DMS153 (cell line): ENCODE measurements at places on chromosomes 5 and 9.

DNA sequence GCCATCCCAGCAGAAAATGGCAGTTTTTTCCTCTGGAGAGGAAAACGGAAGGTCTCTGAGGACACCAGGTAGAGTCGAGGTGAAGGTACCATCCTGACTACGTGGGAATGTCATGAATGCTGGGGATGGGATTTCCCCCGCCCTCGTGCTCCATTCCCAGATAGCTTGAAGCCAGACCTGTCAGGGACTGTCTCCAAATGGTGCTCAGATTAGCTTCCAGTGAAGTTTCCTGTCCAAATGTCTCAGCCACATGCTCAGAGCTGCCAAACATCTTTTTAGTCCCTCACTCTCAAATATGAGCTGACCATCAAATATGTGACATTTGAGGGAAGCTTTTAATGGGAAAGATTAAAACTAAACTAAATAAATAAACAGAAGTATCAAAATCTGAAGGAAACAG lies 7.6 kb upstream of the ANKRD34B start:
- no peak for DNase-seq

- no peak for DNase-seq
Observed at GRCh38 chr5:76888733-76889300, 39.0 kb downstream of the S100Z start.

DNA sequence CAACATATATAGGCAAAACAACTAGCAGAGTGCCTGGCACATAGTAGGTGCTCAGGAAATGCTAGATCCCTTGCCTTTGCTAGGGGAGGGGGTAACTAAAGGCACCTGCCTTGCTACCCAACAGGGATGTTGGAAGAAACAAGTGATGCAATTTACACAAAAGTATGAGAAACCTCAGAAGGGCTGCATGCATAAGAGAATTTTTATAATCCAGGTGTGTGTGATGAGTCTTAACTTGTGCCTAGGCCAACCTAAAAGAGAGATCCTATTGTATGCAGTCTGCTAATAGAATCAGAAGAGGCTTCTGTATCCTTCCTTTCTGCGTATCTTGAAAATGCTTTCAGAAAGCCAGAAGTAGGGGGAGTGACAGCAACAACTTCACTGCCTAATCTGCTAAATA lies 135.9 kb downstream of the SLIT3 start:
- no peak for DNase-seq

- DNase-seq, result no peak
Observed at GRCh38 chr9:7507026-7507425, 292.6 kb downstream of the DMAC1 start.

GRCh38 chr5:139472386-139473030 lies 1.7 kb downstream of the SMIM33 start:
- DNase-seq, result no peak

DNA sequence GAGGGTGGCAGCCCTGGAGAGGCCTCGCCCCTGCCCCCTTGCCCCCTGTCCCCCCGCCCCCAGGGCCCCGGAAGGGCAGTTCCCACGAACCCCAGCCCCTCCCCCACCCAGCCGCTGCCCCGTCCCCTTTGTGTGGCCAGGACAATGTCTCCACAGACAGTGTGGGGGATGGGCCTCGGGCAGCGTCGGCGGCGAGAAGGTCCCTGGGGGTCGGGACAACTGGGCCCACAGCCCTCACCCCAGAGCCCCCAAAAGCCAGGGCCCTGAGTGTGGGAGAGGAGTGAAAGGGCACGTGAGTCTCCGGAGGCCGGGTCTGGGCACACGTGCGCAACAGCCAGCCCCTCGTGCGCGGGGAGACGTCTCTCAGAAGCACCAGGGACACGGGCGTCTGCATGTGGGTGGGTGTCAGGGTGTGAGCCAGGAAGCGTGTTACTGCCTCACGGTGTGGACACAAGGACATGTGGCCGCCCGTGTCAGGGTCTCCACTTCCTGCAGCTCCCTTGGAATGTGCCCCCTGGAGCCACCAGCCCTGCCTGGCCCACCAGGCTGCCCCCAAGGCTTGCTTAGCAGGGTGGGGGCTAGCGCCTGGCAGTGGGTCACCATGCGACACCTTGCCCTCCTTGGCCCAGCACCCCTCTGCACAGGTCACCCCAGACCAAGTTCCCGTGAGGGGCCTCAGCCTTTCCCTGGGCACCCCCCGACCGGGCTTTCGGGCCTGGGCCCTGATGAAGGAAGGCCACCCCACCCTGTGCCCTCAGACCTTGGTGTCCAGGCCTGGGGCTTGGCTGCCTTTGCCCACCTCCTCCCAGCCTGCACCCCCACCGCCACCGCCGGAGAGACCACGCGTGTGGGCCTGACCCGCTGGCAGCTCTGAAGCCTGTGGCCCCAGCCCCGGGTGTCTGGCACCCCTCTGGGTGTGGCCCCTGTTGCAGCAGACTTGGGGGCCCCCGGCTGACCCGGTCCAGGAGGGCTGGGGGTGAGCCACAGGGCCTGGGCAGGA lies 12.8 kb upstream of the NRARP start:
- no peak for DNase-seq

DNA sequence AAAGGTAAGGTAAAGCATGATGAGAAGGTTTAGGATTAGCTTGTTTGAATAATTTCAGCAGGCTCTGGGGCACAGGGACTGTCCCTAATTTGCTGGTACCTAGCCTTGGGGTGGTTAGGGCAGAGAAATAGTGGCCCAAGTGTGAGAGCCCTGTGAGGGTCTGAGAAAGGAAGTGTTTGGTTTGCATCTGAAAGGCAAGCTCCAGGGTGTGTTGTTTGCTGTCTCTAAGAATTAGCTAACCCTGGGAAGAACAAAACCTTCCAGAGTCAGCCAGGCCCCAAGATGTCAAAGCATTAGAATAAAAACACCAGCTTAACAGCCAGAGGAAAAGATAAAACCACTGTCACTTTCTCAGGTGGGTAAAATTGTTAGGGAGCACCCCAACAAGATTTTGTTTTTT lies 31.0 kb downstream of the TMEM252 start:
- no peak for DNase-seq

DNA sequence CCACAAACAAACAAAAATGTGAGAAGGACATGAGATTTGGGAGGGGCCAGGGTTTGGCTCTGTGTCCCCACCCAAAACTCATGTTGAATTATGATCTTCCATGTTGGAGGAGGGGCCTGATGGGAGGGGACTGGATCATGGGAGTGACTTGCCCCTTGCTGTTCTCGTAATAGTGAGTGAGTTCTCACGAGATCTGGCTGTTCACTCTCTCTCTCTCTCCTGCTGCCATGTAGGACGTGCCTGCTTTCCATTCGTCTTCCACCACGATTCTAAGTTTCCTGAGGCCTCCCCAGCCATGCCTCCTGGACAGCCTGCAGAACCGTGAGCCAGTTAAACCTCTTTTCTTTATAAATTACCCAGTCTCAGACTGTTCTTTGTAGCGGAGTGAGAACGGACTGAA lies 118.7 kb downstream of the RXRA start:
- DNase-seq, result no peak

GRCh38 chr5:171300358-171300757 lies 8.7 kb upstream of the TLX3 start:
- no peak for DNase-seq

DNA sequence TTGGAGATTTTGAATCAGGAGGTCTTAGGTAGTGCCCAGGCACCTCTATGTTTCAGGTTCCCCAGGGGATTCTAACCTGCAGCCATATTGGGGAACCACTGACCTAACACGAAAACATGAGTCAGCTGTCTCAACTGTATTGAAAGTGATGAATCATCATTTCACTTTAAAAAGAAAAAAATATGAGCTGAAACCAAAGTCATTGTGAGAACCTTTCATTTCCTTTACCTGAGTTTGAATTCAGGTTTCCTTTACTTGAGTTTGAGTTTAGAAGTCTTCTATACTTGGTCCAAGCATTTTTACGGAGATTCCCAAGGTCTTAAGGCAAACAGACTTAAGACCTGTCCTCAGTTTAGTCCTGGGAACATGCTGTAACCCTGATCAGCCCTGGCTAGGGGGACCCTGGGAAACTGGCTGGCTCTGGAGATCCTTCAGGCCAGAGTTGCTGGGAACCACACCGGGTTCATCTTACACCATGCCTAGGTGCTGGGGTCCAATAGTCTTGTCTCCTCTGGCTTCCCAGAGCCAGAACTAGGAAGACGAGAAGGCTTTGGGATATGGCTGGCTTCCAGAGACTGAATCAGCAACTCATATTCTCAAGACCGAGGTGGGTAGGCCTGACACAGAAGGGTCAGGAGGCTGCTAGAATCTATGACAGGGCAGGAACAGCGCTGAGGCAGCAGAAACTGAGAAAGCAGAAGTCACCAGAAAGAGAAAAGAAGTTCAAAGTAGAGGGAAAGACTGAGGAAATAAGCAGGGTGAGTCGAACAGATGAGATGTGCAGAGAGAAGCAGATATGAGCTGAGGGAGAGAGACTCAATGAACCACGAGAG lies 16.4 kb upstream of the PDCD1LG2 start:
- no peak for DNase-seq

- no peak for DNase-seq
Observed at GRCh38 chr5:81187885-81188284, 45.2 kb upstream of the CKMT2 start.

DNA sequence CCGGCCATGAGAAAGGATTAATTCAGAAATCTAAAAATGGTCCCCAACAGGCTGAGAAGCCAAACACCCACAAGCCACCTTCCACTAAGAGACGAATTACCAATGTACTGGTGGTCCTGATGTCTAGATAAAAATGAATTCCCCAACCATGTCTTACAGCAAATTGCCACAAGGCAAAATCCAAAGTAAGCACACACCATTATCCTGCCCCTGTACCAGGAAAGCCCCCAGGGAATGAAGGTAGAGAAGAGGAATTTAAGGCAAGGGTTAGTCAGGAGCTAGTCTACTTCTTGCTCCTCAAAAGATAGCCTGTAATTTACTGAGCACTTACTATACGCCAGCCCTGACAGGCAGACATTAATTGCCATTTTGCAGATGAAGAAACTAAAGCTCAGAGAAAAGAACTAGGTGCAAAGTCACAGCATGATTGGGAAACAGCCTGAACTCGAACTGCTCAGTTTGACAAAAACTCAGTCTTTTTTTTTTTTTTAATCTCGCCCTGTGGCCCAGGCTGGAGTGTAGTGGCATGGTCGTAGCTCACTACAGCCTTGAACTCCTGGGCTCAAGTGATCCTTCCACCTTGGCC lies 64.3 kb downstream of the RAPGEF1 start:
- no peak for DNase-seq

GRCh38 chr9:786405-786804 lies 55.1 kb upstream of the DMRT1 start:
- no peak for DNase-seq
